ENCODE measurements at places on chromosomes 7 and 10.

DNA sequence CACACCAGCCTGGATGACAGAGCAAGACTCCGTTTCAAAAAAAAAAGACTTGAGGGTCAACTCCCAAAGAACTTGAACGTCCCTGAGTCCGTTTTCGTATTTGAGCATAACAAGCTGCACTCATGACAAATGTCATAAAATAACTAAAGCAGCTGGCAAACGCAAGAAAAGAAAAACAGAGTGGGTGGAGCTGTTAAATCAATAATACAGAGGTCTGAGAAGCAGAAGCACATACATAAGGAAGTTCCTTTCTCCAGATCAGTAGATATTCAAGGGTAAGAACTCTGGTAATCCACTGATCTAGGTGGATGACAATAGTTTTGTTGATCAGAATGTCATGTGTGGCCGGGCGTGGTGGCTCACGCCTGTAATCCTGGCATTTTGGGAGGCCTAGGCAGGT lies 150.1 kb downstream of the FAM107B start:
- no peak for DNase-seq

DNA sequence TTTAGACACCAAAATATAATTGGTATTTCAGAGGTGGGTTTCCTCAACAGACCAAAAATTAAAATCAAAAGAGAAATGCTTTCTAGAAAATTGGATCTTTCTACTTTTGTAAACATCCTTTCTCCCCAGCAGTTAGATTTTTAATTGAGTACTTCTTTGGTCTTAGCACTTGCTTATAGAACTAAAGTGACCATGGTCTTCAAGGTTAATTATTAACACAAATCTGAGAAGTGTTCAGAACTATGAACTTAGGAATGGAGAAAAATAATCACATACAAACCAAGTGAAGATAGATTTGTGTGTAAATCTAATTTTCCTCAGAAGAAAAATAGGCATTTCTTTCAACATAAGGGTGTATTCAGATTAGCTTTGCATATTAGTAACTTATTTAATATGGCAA lies 355.4 kb downstream of the ELMO1 start:
- DNase-seq: no peak

DNA sequence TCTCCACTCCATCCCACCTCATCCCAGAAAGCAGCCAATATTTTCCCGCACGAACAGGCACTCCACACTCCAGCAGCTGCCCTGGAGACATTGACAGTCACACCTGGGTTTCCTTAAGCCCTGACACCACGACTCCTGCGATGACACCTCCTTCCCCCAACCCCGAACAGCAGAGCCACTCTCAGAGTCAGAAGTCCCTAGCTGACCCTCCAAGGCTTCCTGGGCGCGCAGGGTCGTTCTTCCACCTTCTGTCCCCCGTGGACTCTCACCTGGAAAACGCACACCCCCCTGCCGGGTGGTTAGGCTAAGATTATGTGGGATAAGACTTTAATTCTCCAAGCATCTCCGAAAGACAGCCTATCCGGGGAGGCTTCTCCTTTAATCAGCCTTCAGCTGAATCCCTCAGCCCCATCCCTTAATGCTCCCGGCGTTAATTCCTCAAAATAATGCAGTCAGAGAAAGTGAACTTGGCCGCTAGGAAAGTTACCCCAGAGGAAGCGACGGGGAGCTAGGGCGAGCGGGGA lies 1.1 kb downstream of the DENND11 start:
- DNase-seq: no peak

DNA sequence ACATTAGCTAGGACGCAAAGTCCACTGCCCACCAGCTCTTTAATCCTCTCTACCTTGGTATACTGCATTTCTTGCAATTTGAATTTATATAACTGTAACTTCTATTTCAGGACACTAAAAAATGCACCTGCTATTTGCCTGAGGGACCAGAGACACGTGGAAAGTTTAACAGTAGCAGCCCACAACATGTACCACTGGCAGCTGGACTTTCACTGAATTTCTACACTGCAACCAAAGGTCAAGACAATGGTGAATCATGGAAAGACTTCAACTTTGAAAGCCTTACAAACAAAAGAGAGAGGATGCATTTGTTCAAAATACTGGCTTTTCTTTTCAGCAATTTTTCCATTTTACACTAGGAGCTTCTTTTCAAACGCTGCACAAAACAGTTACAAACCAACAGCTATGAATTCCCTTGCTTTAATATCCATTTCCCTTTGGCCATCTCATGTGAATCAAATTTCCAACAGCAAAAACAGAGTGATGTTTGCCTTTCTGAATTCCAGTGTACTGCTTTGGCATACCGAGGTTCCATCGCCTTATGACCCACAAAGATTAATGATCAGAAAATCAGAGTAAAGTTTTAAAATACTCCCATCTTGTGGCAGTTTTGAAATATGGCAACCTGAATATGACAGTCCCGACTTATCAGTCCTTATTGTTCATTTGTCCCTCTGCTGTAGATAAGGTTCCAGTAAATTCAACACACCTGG lies 29.9 kb upstream of the HNRNPH3 start:
- DNase-seq: no peak

DNA sequence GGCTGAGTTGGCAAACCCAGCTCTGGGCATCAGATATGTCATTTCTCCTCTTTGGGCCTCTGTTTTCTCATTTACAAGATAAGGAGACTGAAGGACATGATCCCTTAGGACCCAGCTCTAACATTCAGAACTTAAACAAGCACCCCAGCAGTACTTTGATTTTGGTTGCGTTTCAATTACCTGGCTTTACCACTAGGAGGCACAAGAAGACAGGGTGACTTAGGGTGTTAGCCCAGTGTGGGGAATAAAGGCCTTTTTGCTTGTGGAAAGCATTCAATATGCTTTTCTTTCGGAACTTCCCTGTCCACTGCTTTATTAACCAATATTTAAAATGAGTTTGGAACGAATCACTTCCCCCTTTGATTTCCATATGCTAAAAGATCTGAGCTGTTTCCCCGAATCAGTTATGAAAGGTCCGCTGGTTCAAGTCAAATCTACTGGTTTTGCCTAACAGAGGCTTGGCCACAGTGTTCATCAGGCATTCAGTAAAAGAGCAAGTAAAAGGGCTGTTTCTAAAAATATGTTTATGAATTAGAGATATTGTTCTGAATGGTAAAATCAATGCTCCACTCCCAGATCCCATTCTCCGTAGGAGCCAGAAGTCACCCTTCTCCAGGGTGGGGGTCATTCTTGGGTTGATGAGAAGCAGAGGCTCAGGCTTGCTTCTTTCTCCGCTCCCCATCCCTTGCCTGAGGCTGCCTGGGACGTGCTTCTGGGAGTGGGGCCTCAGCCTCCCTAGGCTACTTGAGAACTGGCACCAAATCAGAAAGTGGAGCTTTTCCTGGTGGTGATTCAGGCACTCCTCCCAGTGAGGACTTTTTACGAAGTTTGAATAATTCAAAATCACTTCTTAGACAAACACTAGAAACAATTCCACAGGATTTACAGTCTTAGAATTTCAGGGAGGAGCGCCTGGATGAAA lies 105.5 kb downstream of the MYOF start:
- DNase-seq: no peak

DNA sequence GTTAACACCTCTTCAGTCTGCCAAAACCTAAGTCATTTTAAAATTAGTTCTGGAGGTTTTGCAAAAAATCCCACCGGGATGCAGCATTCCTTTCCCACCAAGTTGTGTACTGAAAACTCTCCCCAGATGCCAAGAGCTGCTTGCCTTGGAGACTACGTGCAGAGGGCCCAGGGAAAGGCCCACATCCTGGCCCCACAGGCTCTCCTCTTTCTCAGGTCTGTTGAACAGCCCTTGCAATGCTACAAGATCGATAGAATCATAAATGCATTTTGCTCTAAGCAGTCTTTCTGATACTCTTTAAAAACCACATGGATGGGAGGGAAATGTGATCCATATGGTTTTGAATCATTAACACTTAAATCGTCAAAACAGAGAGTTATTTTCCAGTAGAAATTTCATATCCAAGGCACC lies 126.7 kb upstream of the ZMIZ1 start:
- DNase-seq: no peak

GRCh38 chr7:40922316-40922670 lies 780.6 kb downstream of the INHBA start:
- no peak for DNase-seq

GRCh38 chr7:47782022-47782421 lies 166.2 kb downstream of the PKD1L1 start:
- no peak for DNase-seq

DNA sequence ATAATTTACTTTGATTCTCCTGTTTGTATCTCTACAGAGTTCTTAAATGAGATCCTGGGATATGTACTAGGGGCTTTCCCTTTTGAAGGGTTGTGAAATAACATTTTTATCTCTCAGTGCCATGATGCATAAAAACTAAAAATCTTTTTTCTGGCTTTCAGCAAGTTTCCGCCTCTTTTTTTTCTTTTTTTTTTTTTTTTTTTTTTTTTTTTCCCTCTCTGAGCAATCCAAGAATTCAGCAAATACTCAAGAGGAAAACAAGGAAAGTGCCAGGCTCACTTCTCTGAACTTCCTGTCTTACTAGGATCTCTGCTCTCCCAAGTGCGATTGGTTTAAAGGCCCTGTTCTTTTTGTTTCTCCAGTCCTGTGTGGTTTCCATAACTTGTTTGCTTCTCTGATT lies 79.9 kb downstream of the HYCC1 start:
- no peak for DNase-seq

DNA sequence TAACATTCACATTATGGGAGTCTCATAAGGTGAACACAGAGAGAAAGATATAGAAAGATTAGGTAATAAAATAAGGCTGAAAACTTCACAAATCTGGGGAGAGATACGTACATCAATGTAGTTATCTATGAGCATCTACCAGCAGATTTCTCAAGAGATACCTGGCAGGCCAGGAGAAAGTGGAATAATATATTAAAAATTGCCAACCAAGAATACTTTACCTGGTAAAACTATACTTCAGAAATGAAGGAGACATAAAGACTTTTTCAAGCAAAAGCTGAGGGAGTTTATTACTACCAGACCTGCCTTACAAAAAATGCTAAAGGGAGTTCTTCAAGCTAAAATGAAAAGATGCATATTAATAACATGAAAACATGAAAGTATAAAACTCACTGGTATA lies 78.8 kb upstream of the COMTD1 start:
- DNase-seq: no peak

DNA sequence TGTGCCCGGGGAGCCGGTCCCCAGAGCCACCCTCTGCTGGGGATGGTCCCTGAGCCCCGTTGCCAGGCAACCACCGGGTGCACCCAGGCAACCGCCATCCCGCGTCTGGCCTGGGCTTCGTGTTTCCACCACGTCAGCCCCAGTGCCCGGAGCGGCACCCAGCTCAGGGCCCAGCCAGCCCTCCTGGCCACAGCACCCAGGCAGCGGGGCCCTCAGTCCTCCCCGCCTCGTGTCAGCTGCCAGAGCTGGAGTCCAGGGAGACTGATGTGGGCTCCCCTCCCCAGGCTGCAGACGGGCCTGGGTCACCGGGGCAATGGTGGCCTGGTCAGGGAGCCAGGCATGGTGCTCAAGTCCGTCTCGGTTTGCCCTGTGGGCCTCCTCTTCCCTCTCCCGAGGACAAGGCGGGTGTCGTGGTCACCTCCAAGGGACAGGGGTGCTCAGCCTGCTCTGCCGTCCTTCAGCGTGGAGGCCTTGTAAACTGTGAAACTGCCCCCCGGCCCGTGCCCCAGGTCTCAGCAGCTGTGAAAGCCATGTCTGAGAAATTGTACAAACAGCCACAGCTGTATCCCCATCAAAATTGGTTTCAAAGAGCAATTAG lies 72.5 kb downstream of the MICALL2 start:
- DNase-seq: no peak

- no peak for DNase-seq
Observed at GRCh38 chr7:93562936-93563335, 11.6 kb downstream of the CALCR start.

DNA sequence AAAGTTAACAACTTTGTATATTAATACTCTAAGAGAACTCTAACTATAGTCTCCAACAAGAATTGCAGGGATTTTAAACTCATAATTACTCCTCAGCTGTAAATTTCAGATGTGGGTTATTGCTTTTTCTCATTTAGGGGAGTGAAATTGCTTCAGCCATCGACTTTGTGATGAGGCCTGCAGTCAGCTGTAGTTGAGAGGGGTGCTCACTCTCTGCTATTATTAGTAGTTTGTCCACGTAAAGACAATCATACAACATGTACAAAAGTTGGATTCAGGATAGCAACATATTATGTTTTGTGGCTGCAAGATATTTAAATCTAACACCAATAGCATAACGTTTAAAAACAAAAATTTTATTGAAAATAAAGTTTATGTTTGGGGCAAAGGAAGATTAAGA lies 28.7 kb downstream of the HDAC9 start:
- DNase-seq: no peak

DNA sequence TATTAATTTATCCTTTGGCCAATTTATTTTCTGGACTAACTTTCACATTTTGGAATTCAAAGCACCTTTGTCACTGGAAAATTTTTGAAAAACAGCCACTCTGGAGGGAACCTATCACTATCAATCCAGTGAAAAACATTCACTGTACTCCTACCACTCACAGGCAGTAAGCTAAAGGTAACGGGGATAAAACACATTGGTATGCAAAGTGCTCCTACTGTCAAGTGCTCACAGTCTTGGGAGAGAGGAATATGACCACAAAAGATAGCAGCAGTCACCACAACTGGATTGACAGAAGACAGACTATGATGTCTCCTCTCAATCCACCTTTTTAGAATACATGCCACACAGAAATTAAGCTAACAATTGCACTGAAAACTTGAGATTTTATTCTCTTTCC lies 13.3 kb downstream of the GSAP start:
- DNase-seq: no peak

DNA sequence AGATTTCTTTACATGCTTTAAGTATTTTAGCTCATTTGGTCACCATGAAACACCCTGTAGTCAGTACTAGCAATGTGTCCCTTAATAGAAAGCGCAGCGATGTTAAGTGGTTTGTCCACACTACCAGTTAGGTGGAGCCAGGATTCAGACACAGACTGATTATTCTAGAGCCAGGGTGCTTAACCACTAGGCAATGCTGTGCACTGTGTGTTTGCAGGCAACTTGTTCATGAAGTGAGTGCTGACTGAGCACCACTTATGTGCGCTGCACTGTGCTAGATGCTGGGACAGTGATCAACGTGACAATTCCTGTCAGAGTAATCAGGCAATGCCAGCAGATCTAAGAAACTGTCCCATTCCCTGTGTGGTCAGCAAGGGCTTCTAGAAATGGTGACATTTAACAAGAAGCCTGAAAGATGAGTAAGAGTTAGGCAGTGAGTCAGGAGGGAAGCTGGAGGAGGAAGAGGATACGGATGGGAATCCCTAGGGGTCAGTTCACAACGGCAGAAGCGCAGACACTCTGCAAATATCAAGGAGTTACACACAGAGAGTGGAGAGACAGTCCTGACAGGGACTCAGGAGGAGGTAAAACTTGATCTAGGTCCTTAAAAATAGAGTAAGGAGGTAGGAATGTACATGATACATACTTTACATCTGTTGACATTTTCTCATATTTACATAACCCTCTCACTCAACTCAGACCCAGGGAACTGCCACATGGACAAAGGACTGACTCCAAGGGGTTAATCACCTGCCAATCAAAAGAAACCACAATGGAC lies 69.7 kb upstream of the EGR2 start:
- DNase-seq: no peak

- no peak for DNase-seq
Observed at GRCh38 chr7:108014747-108015682, 12.1 kb upstream of the LAMB1 start.
